Activated T-helper 2 cell treated with anti-CD3 and anti-CD28 coated beads, Interferon-gamma antibody, Interleukin-2, Interleukin-4, amounts not matched to agents 10 μg/mL and 5 μg/mL and 100 μg/mL, durations not matched to agents 14 hours and 24 hours and 36 hours (primary cell): ENCODE measurements at places on chromosomes 7 and 10. TPM values are rescaled to one million over a fixed set of nuclear protein-coding genes. Genes with fewer than 3 reads are reported as not detected.

The MRC1 gene
- total RNA-seq: not detected in 2 replicates

The GDF2 gene
- not detected in 2 replicates for total RNA-seq

The TMEM178B gene
- total RNA-seq: 0.30 and 0.41 TPM in 2 replicates

The NUTM2A gene
- 0.07 and 0.30 TPM in 2 replicates for total RNA-seq

The ANKRD30A gene
- not detected in 2 replicates for total RNA-seq

The HOXA5 gene
- total RNA-seq: not detected in 2 replicates

The FOXI2 gene
- not detected in 2 replicates for total RNA-seq

The NEUROG3 gene
- not detected in 2 replicates for total RNA-seq

The MEST gene
- total RNA-seq: 3.1 and 3.6 TPM in 2 replicates

The C10orf90 gene
- total RNA-seq: not detected in 2 replicates

GRCh38 chr10:121741248-121741792, 143.1 kb upstream of the FGFR2 start:
- no peak for DNase-seq

DNA sequence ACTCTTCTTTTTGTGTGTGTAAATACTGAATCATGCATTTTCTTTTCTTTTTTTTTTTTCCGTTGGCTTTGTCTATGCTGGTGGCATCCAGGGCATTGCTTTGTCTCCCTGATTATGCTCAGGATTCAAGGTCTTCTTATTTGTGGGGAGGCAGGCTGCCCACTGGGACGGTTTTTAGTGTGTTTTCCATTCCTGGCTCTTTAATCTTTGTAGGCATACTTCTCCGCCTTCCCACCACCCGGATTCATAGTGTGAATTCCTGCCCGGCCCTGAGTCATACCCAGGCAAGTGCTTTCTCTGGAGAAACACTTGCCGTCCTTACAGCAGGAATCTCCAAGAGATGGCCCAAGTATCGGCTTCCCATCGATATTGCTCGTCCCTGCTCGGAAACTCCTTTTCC, 5.2 kb downstream of the ZNF655 start:
- DNase-seq: no peak

DNA sequence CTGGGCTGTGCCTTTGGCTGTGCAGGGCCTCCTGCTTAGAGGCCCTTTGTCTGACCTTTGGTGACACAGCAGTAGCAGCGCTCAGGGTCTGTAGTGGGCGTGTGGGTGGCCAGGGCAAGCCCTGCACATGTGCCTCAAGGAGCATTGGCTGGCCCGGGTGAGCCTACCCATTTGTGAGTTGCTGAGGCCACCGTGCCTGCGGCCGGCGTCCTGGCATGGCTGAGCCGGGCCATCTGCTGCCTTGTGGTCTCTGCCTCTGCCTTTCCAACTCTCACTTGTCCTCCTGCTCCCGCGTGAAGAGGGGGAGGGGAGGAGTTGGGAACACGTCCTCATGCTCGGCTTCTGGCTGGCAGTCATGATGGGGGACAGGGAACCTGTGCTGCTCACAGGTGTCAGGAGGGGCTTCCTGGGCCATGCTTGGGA, 9.2 kb upstream of the ORAI2 start:
- DNase-seq: no peak

DNA sequence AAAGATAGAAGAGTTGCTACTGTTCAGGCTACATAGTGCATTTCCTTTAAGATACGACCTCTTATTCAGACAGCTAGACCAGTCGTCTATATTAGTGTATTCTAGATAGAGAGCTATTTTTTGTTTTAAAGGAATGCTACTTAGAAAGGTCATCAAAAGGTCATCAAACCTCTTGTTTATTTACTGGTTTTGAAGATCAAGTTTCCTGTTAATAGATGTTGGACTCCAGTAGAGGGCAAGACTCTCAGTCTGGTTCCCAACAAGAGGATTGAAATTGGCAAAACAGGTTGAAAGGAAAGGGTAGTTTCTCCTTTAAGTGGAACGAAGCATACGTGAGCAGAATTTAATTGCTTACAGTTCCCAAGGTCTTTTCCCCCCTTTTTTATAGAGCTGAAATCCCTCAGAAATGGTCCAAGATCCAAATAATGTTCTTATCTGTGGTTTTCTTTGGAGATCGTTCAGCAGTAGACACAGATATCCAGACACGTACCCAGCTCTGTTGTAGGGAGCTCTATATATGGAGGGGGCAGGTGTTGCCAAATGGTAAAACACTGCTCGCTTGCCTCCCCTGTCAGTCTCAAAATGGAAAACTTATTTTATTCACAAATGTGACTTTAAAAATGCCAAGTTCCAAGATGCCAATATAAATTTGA, 37.2 kb downstream of the BAMBI start:
- no peak for DNase-seq

- no peak for DNase-seq
Measured at GRCh38 chr7:99560834-99561736, 2.6 kb downstream of the ZNF655 start.

DNA sequence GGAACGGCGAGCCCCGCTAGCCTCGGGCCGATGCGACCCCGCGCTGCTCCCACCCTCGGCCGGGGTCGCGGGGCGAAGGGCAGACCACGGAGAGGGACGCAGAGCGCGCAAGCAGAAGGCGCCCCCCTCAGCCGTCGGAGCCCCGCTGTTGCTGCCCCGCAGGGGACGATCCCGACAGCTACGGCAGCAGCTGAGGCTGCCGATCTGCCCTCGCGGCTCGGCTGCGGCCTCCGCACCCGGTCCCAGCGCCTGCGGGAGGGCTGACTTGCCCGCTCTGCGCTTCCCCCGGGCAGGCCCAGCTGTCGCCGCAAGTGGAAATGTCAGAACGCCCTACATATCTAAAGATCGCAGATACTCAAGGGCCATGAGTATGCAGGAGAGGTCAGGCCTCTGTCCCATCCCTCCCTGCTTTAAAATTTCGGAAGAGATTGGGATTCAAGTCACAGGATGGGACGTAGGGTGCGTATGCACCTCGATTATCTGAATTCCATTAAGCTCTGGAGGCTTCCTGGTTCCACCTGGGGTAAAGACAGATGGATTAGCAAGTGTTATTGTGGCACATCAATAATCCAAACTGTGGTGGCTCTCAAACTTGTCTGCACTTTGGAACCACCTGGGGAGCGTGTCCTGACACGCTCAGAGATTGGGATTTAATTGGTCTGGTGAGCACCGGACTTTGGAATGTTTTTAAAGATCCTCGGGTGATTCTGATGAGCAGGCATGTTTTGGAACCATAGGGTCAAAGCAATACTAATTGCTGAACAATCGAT, at the start of gene CRPPA:
Gene CRPPA, minus strand, starts transcription at position 206 of the 770 bp plus-strand sequence. CDS start 216 bp downstream, outside the sequence.
- DNase-seq: peak; percentile 18

DNA sequence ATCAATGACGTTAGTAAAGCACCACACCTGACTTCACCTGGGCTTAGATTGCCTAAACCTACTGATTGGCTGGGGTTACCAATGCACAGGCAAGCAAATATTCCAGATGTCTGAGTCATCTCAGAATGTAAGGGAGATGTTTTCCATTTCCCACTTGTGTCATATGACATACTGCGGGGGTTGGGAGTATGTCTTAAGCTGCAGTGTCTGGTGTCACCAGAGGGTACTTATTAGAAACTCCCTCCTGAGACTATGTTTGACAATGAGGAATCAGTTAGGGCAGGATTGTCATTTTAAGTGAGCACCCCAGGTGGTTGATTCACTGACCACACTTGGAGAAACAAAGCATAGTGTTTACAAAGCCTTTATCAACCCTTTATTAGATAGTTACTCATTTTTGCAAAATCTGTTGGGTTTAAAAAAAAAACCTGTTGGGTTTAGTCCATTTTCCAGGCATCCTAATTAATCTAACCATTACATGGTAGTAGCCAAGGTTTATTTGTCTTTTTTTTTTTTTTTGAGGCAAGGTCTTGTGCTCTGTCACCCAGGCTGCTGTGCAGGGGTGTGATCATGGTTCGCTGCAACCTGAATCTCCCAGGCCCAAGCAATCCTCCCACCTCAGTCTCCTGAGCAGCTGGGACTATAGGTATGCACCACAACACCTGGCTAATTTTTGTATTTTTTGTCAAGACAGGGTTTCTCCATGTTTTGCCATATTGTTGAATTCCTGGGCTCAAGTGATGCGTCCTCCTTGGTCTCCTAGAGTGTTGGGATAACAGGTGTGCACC, 72.5 kb downstream of the CDK6 start:
- DNase-seq: no peak

GRCh38 chr7:137169282-137169698, 174.2 kb downstream of the PTN start:
- DNase-seq: no peak

- no peak for DNase-seq
Measured at GRCh38 chr10:8346861-8347260, 292.4 kb downstream of the GATA3 start.

DNA sequence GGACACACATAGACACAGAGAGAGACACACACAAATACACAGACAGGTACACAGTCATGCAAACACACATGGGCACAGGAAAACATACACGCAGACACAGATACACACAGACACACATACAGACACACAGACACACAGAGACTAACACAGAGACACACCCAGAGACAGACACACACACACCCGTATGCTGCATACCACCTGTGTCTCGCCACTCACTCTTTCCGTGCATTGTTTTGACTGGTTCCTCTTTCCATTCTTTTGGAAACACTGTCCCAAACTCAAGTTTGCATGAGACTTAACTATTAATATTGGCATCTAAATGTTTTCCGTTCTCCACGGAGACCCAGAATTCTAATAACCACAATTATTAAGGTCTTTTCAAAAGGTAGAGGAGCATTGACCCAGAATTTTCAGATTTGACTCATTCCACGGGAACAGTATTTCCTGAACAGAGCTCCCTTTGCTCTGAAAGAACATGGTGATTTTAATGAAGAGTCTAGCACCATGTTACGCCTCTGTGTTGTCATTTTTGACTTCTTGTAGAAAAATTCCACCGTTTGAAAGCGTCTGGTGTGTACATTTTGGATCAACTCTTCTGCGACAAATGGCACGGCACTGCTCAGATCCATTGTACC, 141.2 kb upstream of the RNF32 start:
- no peak for DNase-seq

DNA sequence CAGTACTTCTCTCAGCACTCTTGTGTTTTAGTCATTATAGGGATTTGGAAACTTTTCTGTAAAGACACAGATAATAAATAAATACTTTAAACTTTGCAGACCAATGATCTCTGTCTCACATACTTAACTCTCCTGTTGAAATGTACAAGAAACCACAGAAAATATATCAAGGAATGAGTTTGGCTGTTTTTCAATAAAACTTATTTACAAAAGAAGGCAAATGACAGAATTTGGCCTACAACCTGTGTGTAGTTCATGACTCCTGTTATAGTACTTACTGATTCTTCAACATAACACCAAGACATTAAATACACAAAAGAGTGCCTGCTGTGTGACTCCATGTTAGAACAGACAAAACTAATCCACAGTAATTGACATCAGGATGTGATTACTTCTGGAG, 510.0 kb upstream of the PHF14 start:
- no peak for DNase-seq

- DNase-seq: no peak
Measured at GRCh38 chr10:116521424-116522290, 24.1 kb upstream of the PNLIP start.

DNA sequence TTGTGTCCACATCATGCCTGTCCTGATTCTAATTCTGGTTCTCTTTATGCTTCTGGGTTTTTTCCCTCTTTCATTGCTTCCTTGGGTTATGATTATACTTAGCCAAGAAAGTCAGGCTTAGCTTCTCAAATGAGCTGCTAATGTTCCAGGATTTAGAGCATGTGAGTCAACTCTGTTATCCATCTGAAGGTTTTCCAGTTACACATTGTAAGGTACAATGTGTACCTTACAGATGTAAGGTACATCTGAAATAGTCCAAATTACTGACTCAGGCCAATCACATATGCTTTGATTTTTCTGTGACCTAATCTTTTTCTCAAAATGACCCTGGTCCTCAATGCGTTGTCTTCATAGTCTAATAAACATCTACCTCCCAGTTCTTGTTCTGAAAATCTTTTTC, 13.3 kb upstream of the MIOS start:
- DNase-seq: no peak

GRCh38 chr10:51206500-51206899, 132.2 kb downstream of the PRKG1 start:
- no peak for DNase-seq

DNA sequence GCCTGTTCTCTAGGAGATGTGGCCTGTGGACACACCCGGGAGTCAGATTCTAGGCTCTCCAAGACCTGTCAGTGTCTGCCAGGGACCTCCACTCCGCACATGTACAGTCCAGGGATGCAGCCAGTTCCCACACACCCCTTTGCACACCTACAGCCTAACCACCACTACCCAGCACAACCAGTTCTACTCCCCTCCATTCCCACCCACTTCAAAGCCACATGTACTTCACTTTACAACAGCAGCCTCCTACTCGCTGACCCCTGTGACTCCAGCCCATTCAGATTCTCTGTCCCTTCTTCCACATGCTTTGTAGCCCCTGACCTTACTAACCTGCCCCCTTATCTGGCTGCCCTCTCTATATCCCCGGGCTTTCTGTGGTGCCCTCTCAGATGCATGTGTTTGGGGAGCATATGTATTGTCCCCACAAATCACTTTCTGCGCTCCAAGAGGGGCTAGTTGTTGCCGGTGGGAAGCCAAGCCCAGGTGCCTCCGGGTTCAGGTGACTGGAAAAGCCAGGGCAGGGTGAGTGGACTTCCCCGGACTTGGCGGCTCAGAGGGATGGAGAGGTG, 7.2 kb downstream of the LBX1 start:
- no peak for DNase-seq

- no peak for DNase-seq
Measured at GRCh38 chr10:62092301-62093030, 176.2 kb downstream of the RTKN2 start.

DNA sequence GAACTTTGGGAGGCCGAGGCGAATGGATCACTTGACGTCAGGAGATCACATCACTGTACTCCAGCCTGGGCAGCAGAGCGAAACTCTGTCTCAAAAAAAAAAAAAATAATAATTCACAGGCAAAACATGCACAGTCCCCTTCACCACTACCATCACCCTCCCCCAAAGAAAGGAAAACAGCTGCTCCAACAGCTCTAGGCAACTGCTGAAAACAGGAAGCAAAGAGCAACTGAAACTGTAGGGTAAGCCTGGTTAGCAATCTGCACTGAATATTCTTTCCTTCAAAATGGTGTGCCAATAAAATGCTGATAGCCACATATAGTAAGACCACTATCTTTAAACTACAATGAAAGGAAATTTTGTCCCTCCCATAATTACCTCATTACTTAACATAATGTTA, 11.8 kb downstream of the NT5C2 start:
- no peak for DNase-seq

DNA sequence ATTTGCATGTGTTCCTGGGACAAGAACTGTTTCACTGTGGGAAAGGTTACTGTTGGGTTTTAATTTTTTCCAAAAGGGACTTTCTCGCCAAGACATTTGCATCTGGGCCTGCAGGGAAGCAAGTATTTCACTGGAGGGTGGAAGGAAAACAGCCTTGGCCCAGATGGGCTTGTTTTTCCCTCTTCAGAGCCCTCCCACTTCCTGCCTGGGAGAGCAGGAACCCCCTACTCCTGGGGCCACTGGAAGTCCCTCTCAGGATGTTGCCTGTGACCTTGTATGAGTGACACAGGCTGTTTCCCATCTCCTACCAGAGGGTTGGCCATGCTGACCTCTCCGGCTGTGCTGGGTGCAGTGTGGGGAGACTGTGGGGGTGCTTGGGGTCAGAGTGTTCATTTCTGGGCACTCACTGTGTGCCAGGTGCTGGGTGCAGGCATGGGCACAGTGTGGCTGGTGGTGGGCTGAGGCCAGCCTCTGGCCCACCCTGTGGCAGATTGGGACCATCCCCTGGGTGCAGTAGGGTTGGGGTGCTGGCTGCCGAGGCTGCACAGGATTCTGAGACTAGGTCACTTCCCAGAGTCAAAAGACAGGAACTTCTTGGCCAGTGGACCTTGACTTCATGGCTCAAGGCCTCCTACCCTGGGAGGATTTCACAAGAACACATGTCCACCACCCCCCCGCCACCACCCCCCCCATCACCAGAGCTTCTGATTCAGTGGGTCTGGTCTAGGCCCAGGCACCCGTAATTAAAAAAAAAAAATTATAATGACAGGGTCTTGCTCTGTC, 10.2 kb downstream of the TSPAN15 start:
- no peak for DNase-seq
